ENCODE measurements at places on chromosomes 16 and 17. TPM values are rescaled to one million over a fixed set of nuclear protein-coding genes. Genes with fewer than 3 reads are reported as not detected.

DNA sequence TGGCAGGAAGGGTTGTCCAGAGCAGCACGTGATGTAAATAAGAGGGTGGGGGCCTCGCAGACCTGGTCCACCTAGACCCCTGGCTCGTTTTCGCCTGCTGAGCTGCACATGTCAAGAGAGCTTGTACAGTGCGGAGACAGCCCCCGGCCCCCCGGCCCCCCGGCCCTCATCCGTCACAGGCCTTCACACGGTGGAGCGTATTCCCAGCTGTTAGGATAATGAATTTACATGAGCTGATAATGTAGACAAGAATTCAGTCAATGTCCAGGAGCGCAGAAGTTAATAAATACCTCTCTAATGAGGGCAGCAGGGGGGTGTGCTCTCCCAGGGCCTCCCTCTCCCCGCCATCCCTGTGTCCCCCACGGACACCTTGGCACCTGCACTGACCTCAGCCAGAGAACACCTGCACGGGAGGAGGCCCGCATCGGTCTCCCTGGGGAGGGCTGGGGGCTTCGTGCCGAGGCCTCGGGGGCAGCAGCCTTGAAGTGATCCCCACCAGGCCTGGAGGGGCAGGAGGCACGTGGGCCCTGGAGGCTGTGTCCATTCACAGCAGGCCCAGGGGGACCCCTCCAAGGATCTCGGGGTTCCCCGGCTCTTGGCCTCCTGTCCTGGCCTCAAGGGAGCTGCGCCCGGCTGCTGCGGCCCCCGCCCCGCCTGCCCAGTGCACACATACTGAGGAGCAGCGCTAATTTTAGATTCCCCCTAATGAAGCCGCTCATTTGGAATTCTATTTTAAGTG is 14.6 kb downstream of the GSE1 start:
- H3K27ac ChIP-seq: peak overlapping the region; percentile 34
- H3K27me3 ChIP-seq: no peaks in the 10 kb centered on the region
- no peaks in the 10 kb centered on the region for H3K36me3 ChIP-seq
- no peak overlapping the region for H3K4me3 ChIP-seq
- H3K4me1 ChIP-seq: peaks cover 66% of the 10 kb centered on the region
- DNase-seq: no peak

GRCh38 chr17:1067282-1067956 is 70.5 kb downstream of the TIMM22 start:
- no peaks in the 10 kb centered on the region for H3K27me3 ChIP-seq
- no peaks in the 10 kb centered on the region for H3K36me3 ChIP-seq
- no peak overlapping the region for H3K27ac ChIP-seq
- H3K4me3 ChIP-seq: no peak overlapping the region
- H3K4me1 ChIP-seq: no peaks in the 10 kb centered on the region

GRCh38 chr16:11379420-11379819 is 34.2 kb downstream of the RMI2 start:
- H3K27ac ChIP-seq: no peak overlapping the region
- H3K4me3 ChIP-seq: no peak overlapping the region
- no peaks in the 10 kb centered on the region for H3K4me1 ChIP-seq
- H3K27me3 ChIP-seq: no peaks in the 10 kb centered on the region
- no peaks in the 10 kb centered on the region for H3K36me3 ChIP-seq

GRCh38 chr17:81534157-81535006 is 6.2 kb downstream of the FSCN2 start:
- no peaks in the 10 kb centered on the region for H3K27me3 ChIP-seq
- no peak for DNase-seq
- H3K27ac ChIP-seq: no peak overlapping the region
- H3K4me3 ChIP-seq: no peak overlapping the region
- H3K36me3 ChIP-seq: no peaks in the 10 kb centered on the region
- peaks cover 17% of the 10 kb centered on the region for H3K4me1 ChIP-seq

GRCh38 chr16:68740628-68741346 is 3.7 kb downstream of the CDH1 start:
- no peaks in the 10 kb centered on the region for H3K36me3 ChIP-seq
- H3K27me3 ChIP-seq: no peaks in the 10 kb centered on the region
- H3K4me1 ChIP-seq: peaks cover 51% of the 10 kb centered on the region
- no peak overlapping the region for H3K4me3 ChIP-seq

The CNTNAP4 gene
- not detected for total RNA-seq
